ENCODE measurements at places on chromosomes 6 and 20.
A peak's percentile ranks its signal among the peaks of the same experiment; 100 is the strongest.

GRCh38 chr6:125821825-125822281, 31.1 kb downstream of the NCOA7 start:
- DNase-seq = peak; percentile 99

DNA sequence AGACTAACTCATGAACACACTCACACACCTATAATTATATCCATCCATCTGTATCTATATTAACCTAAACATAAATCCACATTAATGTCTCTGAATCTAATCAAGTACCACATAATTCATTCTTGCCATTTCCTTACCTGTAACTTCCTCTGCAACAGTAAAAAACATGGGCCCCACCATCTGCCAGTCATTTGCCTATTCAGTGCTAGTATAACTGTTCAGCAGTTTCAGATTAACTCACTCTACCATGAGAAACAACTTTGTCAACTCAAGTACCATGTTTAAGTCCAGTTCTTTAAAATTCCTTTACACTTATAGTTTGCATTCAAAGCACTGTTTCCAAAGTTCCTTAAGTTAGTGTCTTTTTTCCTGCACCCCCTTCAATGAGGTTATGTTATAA, 68.8 kb downstream of the LAMP5 start:
- DNase-seq = no peak

DNA sequence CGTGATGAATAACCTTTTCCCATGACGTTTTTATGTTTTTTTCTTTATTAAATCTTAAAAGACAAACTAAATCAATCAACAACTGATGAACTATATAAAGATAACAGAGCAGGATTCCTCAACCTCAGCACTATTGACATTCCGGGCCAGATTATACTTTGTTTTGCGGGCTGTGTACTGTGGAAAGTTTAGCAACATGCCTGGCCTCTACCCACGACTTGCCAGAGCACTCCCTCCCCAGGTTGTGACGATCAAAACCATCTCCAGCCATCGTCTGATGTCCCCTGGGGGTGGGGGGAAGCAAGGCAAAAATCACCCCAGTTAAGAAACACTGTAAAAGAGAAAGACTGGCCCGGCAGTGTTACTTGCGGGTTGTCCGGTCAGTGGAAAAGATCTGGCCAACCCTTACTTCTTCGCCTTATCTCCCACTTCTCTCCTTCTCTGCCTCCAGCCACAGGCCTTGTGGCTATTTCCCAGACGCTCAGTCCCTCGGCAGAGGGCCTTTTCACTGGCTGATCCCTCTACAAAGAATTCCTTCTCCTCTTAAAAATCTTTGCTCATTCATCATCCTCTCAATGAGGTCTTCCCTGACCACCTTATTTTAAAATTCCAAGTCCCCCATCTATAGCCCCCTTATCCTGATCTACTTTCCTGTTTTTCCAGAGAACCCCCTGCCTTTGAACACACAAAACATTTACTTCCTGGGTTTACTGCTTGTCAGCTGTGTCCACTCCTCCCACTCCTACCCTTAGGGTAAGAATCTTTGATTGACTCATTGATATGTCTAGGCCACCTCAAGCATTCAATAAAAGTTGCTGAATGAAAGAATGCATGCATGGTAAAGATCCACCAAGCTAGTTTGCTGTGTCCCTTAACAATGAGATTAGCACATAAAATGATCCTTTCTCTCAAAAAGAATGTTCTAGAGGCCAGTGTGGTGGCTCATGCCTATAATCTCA, 14.7 kb upstream of the RAB22A start:
- DNase-seq = peak; percentile 82

DNA sequence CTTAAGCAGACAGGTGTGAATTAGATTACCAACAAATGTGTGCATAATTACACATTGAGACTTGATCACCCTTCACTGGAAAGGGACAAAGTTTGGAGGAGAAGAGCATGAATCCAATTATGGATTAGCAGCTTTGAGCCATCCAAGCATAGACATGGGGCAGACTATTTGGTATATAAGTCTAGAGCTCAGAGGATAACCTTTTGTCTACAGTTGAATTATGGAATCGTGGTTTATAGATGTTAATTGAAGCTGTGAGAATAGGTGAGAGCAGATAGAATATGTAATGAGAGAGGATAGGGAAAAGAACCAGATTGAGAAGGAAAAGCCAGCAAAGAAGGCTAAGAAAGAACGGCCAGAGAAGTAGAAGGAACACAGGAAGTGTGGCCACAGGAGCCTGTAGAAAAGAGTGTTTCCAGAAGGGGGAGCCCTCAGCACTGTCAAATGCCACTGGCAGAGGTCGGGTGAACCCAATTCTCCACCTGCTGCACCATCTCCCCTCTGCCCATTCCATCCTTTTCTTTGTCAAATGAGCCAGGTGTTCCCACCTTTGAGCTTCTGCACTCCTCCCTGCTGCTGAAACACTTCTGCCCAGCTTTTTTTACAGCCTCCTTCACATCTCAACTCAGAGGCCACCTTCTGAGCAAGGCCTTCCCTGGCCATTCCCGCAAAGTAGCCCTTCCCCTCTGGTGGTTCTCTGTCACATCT, 7.3 kb downstream of the DNTTIP1 start:
- DNase-seq = peak; percentile 40
